ENCODE measurements at places on chromosomes 2 and 18.

- no peak for DNase-seq
Measured at GRCh38 chr2:24163601-24164000, 11.3 kb upstream of the FAM228A start.

GRCh38 chr2:174773215-174773614 is 8.9 kb upstream of the CHRNA1 start:
- no peak for DNase-seq

GRCh38 chr2:75621228-75621627 is 25.4 kb upstream of the MRPL19 start:
- DNase-seq: no peak

GRCh38 chr2:17615728-17616351 is 75.3 kb downstream of the VSNL1 start:
- DNase-seq: no peak

DNA sequence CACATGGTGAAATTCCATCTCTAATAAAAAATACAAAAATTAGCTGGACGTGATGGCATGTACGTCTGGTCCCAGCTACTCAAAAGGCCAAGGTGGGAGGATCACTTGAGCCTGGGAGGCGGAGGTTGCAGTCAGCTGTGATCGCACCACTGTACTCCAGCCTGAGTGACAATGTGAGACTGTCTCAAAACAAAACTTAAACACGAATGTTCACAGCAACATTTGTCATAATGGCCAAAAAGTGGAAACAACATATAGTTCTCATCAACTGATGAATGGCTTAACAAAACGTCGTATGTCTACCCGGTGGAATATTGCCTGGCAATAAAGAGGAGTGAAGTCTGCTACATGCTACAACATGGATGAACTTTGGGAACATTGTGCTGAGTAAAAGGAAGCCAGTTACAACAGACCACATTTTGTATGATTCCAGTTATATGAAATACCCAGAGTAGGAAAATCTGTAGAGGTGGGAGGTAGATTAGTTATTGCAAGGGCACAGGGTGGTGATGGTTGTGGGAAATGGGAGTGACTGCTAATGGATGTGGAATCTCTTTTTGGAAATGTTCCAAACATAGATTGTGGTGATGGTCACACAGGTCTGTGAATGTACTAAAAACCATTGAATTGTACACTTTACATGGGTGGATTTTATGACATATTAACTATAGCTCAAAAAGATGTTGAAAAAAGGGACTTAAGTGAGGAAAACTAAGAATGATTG is 478.2 kb downstream of the PTPRM start:
- peak; percentile 30 for DNase-seq

DNA sequence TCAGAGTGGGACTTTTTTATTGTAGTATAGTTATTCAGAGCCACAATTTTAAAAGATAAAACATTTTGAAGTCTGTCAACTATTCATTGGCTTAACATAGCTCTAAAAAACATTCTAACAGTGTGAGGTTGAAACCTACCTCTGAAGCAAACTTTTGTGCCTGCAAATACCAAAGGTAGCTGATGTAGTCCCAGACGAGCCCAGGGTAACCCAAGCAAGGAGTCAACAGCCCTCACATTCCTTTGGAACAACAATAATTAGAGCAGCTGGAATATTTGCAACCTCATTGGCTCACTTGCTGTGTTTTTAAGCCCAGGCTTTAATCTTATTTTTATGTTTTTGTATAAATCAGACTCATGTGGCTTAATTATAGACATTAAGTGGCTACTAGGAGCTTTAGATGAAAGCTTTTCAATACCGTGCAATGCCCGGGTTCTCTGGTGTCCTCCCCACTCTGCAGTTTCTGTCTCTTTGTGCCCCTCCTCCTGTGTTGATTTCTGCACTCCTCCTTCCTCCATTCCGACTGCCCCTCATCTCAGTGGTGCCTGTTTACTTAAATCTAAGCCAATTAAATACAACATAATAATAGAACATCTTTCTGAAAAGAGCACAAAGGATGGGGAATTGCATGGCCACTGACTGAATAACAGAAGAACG is 157.9 kb upstream of the UNC80 start:
- DNase-seq: no peak

- no peak for DNase-seq
Measured at GRCh38 chr18:76258209-76258608, 236.8 kb downstream of the ZNF516 start.

DNA sequence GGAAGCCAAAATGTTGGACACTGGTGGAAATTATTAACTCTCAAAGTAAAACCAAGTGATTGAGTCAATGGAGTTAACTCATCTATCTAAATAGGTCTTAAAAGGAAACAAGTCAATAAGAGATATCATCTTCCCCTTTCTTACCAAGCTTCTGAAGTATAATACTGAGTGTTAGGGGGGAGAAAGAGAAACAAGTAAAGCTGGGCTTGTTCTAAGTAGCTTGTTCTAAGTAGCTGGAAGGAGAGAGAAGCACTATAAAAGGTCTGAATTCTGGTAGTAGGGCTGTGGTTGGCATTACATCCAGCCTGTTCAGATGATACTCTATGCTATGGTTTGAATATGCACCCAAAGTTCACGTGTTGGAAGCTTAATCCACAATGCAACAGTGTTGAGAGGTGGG is 26.8 kb downstream of the YES1 start:
- DNase-seq: no peak

DNA sequence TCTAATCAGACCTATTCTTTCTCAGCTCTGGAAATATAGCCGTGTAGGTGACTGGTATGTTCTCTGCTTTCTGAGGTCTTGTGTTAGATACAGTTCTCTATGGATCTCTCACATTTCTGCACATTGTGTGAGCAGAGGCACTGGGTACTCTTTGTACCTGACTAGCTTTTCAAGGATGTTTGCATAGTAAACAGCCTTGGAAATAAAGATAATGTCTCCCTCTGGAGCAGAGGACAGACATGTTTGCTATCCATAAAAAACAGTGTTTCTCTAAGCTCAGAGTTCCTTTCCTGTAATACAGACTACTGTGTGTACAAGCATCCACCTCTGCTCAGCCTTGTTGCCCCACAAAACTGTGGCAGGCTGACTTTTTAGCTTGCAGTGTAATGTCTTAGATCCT is 279.2 kb downstream of the CTNNA2 start:
- no peak for DNase-seq

- no peak for DNase-seq
Measured at GRCh38 chr18:28048612-28049011, 128.3 kb downstream of the CDH2 start.

- no peak for DNase-seq
Measured at GRCh38 chr2:191552066-191552465, 125.9 kb upstream of the NABP1 start.

DNA sequence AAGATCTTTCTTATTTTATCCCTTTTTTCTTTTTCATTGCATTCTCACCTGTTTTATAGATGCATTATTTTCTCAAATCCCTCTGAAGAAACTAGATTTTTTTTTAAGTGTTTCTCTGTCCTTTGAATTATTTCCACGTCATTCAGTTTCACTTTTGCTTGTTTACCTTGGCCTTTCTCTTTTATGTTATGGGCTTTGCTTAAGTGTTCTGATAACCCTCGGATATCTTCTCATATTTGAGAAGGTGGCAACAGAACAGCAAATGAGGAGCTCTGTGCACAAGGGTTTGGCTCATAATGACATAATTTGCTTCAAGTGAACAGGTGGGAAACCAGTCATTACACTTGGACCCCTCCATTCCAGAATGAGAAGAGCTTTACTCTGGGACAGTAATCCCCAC is 111.9 kb downstream of the C1D start:
- DNase-seq: no peak

- DNase-seq: no peak
Measured at GRCh38 chr2:227344231-227344630, 19.2 kb downstream of the MFF start.

DNA sequence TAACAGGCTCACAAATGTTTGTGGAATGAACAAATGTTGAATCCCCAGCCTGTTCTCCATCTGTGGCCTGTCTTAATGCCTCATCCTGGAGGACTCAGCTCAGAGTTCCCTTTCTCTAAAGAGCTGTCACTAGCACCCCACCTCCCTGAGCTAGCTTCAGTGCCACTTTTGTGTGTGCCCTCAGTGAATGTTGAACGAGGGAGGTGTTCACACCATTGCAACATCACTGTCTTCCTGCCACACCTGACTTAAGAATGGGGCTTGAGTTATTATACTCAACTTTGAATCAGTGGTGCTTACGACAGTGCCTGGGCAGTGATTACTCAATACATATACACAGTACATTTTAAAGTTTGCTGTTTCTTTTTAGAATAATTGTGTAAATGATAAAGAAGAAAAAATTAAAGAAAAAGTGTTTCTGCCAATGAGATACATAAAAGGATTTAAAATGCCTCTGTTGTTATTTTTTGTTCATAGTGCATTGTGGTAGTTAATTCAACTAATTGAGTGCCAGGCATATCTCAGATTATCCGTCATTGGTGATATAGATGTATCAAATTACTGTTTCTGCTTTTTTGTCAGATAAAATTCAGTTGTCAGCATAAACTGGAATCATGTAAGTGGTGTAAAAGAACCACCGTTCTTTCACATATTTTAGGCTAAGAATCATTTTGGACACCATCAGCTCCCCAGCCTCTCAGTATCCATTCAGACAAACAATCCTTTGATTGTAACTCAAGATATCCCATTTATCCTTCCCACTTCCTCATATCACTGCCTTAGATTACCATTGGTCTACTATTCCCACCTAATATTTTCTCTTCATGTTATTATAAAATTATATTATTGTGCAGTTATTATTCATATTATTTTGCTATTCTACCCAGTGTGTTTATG is 304.7 kb downstream of the PTPRM start:
- no peak for DNase-seq

DNA sequence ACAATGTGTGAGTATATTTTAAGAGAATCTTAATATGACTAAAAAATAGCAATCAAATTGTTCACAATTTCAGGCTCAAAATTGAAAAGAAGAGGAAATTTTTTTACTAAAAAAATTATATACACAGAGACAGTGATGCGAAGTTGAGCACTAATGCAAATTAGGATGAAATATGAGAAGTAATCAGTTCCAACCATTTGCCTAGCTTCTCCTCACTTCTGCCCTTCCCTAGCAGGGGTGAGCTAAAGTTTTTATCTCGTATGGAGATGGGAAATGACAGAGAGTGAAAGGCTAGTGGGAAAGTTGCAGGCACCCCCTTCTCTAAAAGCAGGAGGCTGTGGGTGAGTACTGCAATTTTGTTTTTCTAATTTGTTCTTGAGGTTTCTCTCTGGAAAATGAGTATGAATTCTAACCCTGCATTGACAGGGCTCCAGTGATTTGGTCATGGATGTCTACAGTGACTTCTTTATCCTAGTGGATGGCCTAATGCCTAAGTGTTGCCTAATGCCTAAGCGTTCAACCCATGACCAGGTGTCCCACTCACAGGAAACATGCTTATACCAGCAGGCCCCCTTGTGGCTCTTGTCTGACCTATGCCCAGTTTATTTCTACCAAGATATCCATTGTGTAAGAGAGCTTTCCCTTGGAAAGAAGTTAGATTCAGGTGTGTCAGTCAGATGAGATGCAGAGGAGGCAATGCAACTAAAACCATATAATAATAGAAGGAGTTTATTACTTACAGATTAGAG is 78.0 kb upstream of the HNMT start:
- DNase-seq: no peak
